Frontal cortex (tissue), 4 donors: ENCODE measurements at places on chromosomes 6 and 20. TPM values are rescaled to one million over a fixed set of nuclear protein-coding genes. Genes with fewer than 3 reads are reported as not detected.

The EGFL8 gene
- total RNA-seq, result 5.7 TPM

GRCh38 chr6:144064402-144065212 lies 30.8 kb downstream of the SF3B5 start:
- peak; percentile 20 for DNase-seq

The FAM83C gene
- total RNA-seq, result not detected

The SLC17A5 gene
- 29.8 TPM for total RNA-seq

GRCh38 chr20:51450221-51450712 lies 92.3 kb downstream of the NFATC2 start:
- DNase-seq, result no peak

- no peak for DNase-seq
These were observed 160.7 kb upstream of the ARID1B start for GRCh38 chr6:156616495-156616894.

DNA sequence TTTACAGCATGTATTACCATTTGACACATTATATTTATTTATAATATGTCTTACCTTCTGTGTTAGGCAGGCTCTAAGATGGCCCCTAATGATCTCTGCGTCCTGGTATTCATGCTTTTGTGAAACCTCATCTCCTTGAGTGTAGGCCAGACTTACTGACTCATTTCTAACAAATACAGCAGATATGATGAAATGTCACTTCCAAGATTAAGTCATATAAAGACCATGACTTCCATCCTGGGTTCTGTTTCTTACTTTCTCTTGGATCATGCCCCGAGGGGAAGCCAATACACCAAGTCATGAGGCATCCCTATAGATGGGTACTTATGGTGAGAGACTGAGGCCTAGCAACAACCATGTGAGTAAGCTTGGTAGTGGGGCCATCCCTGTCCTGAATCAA lies 30.2 kb downstream of the ZHX3 start:
- no peak for DNase-seq
